ENCODE measurements at places on chromosomes 2 and 18.
A peak's percentile ranks its signal among the peaks of the same experiment; 100 is the strongest.

- DNase-seq: peak; percentile 55
These were observed at the start of gene LRRFIP1 for GRCh38 chr2:237627441-237628246. LRRFIP1 (plus strand) TSS chr2:237627587; CDS start chr2:237627645, 58 bp downstream.

- DNase-seq: no peak
These were observed 206.1 kb downstream of the ZNF407 start for GRCh38 chr18:74803769-74804168.

DNA sequence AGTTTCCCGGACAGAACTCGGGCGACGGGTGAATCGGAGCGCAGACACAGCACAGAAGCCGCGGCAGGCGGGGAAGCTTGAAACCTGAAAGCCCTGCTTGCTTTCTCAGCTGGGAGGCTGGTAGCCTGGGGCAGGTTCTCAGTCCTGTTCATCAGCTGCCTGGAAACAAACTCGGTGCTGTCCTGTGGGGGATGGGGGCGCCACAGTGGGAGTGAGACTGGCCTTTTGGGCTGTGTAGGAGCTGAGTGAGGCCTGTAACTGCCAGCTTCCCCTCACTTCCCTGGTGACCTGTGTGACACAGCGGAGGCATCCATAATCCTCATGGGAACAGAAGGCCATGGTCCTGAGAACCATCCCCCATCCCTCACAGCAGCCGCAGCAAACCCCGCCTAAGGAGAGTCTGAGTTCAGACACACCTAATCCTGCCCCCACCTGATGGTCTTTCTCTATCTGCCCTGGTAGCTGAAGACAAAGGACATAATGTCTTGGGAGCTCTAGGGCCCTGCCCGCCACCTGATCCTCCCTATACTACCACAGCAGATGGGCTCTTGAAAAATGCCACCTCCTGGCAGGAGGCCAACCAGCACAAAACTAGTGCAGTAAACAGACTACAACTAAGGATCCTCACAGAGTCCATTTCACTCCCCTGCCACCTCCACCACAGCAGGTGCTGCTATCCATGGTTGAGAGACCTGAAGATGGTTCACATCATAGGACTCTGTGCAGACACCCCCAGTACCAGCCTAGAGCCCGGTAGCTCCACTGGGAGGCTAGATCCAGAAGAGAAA lies 52.7 kb upstream of the LDLRAD4 start:
- no peak for DNase-seq

GRCh38 chr18:13530033-13530878 lies 196.1 kb downstream of the FAM210A start:
- DNase-seq: no peak

GRCh38 chr18:9140381-9140780 lies 3.8 kb downstream of the ANKRD12 start:
- no peak for DNase-seq
